Activated CD8-positive, alpha-beta memory T cell treated with anti-CD3 and anti-CD28 coated beads, Interleukin-2, amount 50 U/mL, for 4 hours (primary cell): ENCODE measurements at places on chromosomes 4 and X.

GRCh38 chr4:123750044-123750443 is 353.4 kb downstream of the SPRY1 start:
- DNase-seq, result no peak

DNA sequence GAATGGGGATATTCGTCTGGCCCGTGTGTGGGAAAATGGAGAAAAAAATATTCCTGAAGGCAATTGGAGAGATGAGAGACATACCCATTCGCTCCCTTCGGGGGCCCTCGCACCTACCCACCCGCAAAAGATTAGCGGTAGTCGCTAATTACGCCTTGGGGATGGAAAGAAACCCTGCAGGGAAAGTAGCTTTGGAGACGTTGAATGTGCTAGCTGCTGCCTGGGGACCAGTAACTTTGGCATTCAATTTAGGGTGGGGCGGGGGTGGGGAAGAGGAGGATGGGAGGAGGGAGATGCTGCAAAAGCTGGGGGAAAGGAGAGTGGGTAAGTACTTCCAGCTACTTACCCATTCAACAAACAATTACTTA is 407 bp upstream of the ZC4H2 start:
- DNase-seq, result no peak

GRCh38 chr4:1211891-1212545 is 36.9 kb downstream of the CTBP1 start:
- no peak for DNase-seq

- DNase-seq, result no peak
Observed at GRCh38 chr4:124432500-124432899, 280.0 kb downstream of the ANKRD50 start.

DNA sequence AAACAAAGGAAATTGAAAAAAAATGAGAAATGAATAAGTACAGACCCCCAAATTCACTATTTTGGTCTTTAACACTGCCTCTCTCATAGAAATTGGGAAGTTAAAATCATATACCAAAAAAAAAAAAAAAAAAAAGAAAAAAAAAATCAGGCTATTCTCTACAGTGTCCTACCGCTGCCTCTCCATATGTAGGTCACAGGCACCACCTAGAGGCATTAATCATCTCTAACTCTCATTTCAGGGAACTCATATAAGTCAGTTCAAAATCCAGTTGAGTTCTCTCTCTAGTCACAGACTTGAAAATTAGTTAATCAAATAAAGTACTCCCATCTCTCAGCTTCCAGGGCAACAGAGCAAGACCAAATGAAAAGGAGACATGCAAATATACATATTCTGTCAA is 47.9 kb downstream of the COX18 start:
- no peak for DNase-seq

GRCh38 chrX:8914681-8915080 is 113.5 kb upstream of the FAM9A start:
- DNase-seq, result no peak

GRCh38 chr4:1572010-1572385 is 112.1 kb downstream of the FAM53A start:
- no peak for DNase-seq

DNA sequence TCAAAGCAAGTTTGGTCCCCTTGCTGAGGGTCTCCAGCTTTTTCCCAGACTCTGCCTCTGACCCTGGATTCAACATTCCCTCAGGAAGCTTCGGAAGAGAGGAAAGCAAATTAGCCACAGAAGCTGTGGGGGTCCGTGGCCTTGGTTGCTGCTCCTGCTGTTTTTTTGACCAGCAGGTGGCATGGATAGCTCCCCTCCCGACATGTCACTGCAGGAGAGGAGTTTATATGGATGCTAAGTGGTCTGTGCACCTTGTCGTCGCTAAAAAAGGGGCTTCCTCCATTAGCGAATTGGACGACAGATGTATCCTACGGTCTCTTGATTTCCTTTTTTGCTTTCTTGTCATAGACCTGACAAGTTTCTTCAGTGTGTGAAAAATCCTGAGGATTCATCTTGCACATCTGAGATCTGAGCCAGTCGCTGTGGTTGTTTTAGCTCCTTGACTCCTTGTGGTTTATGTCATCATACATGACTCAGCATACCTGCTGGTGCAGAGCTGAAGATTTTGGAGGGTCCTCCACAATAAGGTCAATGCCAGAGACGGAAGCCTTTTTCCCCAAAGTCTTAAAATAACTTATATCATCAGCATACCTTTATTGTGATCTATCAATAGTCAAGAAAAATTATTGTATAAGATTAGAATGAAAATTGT is 70.2 kb downstream of the CD38 start:
- no peak for DNase-seq

DNA sequence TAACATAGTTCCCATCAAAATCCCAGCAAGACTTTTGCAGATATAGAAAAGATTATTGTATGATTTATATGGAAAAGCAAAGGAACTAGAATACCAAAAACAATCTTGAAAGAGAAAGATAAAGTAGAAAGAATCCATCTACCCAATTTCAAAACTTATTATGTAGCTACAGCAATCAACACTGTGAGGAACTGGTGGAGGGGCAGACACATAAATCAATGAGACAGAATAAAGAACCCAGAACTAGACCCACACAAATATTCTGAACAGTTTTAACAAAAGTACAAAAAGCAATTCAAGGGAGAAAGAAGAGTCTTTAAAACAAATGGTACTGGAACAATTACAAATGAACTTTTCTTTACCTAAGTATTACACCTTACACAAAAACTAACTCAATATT is 67.0 kb downstream of the LRBA start:
- DNase-seq, result no peak

GRCh38 chrX:39966176-39966575 is 131.6 kb downstream of the BCOR start:
- no peak for DNase-seq

DNA sequence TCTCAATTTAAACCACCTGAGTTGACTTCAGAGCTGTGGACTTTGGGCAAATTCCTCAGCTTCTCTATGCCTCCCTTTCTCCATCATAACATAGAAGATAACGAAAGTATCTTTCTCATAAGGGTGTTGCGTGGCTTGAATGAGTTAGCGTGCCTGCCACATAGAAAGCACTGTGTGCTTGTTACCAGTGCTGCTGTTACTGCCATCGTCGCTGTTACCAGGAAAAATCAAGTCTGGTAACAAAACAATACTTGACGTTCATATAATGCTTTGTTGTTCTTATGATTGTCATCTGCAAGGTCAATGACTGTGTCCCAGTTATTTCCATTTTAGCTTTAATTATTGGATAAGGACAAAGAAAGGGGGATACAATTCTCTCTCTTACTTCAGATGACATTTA is 64.4 kb downstream of the DDX60L start:
- no peak for DNase-seq

- DNase-seq, result no peak
Observed at GRCh38 chr4:183180096-183180495, 81.0 kb downstream of the WWC2 start.

- no peak for DNase-seq
Observed at GRCh38 chr4:96543346-96543745, 703.5 kb downstream of the PDHA2 start.

GRCh38 chr4:94767446-94767845 is 9.7 kb downstream of the BMPR1B start:
- DNase-seq, result no peak

DNA sequence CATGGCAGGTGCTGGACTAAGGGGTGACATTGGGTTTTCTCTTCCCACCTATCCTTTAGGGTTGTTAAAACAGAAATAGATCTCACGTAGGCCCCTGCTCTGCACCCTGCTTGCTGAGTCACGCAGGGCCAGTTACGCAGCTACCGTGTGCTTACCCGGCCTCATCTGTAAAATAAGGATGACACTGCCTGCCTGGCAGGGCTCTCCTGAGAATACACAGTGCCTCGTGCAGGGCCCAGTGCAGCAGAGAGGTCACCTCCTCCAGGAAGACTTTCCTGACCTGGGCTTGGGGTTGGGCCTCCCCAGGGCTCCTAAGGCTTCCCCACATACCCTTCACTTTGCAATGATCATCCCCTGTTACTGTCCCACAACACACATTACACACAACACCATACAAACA is 33.6 kb upstream of the JAKMIP1 start:
- DNase-seq, result no peak

GRCh38 chr4:142274137-142274536 is 572.0 kb downstream of the INPP4B start:
- no peak for DNase-seq

DNA sequence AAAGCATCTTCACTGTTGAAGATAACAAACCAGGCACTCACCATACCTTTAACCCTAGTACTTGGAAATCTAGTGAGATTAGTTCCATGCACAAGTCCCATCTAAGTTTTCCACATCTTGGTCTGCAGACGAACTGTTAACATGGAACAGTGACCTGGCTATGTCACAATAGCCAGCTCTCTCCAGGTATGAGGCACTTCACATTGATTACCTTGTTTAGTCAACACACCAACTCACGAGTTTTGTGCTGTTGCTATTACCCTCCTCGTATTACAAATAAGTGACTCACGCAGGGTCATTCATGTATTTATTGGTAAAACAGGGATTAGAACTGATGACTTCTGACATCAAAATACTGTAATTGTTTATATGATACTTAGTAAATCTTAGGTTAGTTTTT is 36.4 kb upstream of the FRAS1 start:
- no peak for DNase-seq

DNA sequence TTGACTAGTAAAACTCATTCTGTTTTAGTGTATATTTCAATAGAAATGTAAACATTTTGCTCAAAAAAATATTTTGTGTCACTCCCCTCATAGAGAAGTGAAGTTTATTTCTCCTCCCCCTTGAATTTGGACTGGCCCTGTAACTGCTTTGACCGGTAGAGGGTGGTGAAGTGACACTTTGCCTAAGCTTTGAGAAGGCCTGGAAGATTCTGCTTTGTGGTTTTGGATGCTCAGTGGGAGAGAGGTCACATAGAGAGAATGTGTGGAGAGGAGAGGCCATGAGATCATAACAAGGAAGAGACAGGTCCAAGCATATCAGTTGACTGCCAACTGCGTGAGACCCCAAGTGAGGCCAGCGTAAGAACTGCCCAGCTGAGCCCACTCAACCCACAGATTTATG is 19.1 kb upstream of the ARX start:
- DNase-seq, result no peak

DNA sequence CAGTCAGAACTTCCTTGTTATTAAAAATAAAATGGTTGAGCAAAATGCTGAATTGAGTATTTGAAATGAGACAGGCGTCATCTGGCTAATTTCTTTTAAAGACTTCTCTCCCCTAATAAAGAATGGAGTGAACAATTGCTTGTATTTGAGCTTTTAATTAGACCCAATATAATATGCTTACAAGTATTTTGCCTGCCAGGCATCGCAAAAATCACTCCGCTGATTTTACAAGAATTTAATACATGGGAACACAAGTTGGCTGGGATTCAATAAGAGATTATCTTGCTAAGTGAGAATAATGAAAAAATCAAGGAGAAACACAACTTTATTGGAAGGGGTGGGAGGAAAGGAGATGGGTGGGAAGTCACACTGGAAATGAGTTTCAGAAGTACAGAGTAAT is 52.3 kb downstream of the KLF3 start:
- no peak for DNase-seq

DNA sequence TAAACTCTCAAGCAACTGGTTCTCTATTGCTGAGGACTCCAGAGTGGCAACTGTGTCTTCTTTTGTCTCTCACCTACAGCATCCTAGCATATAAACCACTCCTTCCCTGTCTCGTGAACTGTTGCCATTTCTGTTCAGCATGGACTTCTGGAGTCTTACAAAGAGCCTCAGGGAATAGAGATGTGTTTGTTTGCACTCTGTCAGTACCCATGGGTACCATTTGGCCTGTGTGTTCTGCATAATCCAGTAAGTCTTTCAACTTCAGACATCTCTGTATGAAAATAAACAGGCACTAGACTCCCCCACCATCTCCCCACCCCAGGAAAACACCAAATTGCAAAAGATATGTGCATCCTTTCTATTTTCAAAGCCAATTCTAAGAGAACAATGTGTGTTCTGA is 1351.6 kb upstream of the PABPC4L start:
- no peak for DNase-seq

DNA sequence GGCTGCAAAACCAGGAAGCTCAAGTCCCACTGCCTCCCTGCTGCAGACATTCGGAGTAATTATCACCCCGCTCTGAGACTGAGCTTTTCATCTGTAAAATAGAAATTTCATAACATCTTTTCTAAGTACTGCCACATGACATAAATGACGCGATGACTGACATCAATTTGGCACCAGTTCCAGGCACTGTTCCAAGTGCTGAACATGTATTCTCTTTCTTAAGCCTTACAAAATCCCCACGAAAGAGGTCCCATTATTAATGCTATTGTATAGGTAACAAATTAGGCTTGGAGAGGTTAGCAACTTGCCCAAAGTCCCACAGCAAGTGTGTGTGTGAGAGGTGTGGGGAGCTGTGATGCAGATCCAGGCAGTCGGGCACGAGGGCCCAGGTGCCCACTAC is 56.4 kb downstream of the SLC2A9 start:
- no peak for DNase-seq

DNA sequence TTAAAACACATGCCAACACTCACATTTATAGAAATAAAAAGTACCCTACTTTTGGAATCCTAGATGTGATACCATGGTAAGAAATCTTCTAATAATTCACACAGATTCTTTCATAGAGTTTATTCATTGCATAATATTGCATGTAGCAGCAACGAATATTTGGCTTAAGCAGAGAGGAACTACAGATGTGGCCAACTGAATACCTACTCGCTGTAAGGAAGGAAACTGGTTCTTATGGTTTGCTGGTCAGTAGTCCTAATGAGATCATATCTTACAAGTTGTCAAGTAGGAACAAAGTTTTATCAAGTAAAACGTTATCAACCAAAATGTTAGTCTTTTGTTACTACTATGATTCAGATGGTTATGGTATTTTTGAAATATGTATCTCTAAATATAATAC is 996.1 kb downstream of the PDHA2 start:
- no peak for DNase-seq
